Activated T-cell treated with anti-CD3 and anti-CD28 coated beads, Interleukin-2, amount 50 U/mL, for 24 hours (primary cell): ENCODE measurements at places on chromosomes 2 and 18.

GRCh38 chr2:88108796-88109195, 19.1 kb downstream of the FABP1 start:
- no peak for DNase-seq

DNA sequence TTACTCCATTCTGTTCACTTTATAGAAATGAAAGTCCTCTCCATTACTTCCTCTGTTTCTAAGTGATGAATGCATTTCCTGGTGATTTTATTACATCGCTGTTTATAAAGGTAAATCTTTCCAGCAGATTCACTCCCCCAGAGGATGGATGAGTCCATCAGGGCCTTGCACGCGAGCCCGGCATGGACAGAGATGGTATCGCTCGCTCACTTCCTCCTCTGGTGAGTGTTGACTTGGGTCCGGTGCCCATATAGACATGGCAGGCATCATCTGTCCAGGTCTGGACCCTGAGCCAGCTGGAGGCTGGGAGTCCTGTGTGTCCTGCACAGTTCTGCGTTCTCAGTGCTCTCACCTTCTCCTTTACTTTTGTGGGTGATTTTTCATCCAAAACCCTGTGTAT, 733.6 kb upstream of the SALL3 start:
- DNase-seq: no peak

GRCh38 chr2:48316753-48317750, 212.9 kb upstream of the STON1 start:
- DNase-seq: no peak

GRCh38 chr18:36496022-36496421, 198.5 kb downstream of the FHOD3 start:
- no peak for DNase-seq

DNA sequence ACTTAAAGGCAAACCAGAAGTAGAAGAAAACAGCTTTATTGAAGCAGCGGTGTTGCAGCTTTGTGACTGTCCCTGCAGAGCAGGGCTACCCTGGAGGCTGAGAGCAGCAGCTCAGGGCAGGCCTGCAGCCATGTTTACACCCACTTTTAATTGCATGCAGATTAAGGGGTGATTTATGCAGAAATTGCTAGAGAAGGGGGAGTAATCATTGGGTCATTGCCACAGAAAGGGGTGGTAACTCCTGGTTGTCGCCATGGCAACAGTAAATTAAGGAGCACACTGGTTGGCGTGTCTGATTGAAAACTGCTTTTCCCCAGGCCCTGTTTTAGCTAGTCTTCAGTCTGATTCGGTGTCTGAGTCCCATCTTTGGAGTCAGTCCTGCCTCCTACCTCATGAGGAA, 195.4 kb upstream of the HDAC4 start:
- DNase-seq: no peak

GRCh38 chr2:66344087-66344663, 90.8 kb upstream of the MEIS1 start:
- no peak for DNase-seq

GRCh38 chr2:16198166-16198912, 258.0 kb downstream of the MYCN start:
- no peak for DNase-seq

DNA sequence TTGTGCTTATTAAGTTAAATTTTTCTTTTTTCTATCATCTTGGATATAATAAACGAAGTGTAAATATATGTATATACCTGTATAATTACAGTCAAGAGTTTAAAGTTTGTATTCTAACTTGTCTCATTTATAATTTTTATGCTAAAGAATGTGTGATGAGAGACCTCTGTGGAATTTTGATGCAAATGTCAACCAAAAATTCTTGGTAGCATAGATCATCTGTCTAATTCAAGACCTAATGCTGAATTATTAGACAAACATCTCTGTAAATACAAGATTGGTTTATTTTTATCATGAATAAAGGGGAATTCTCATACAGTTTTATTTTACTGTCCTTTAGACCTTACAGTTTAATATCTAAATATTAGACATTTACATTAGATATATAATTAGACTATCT, 149.2 kb upstream of the VWC2L start:
- DNase-seq: no peak
